Cardiac septum (tissue), 1 donor: ENCODE measurements at places on chromosomes 3 and 15. TPM values are rescaled to one million over a fixed set of nuclear protein-coding genes. Genes with fewer than 3 reads are reported as not detected.

Gene C2CD4A
- 0.05 TPM for total RNA-seq

DNA sequence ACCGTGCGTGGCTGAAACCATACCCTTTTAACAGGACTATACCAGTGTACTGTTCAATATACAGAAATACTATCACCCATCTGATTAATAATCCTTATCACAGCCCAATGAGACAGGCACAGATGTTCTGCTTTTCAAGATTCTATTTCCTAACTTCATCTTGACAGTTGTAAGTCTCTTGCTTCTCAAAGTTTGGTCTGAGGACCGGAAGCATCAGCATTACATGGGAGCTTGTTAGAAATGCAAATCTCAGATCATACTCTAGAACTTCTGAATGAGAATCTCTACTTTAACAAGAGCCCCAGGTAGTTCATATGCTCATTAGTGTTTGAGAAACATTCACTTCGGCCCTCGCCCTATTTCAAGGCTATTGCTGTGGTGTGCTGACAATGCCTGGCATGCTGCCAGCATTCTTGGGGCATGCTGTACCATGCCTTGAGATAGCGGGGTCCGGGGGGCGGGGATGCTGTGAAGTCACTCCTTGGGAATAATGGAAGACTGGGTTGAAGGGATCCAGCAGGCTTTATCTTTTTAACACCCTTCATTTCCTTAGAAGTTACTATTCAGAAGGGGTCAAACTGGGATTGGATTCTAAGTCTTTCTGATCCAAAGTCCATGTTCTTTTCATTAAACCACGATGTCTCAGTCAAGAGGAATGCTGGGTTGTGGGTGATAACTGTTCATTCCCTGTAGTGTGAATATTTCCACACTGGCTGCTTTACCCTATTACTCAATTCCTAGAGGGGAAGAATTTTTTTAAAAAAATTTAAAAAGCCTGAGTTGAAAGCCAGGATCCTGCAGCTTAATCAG, 194.7 kb downstream of the LPP start:
- no peak for DNase-seq

GRCh38 chr3:17302170-17302569, 417.4 kb downstream of the PLCL2 start:
- DNase-seq = no peak

- no peak for DNase-seq
Measured at GRCh38 chr3:113183748-113184661, 27.4 kb upstream of the BOC start.
